ENCODE measurements at places on chromosomes 3 and 15. TPM values are rescaled to one million over a fixed set of nuclear protein-coding genes. Genes with fewer than 3 reads are reported as not detected.

GSK3B gene
- 47.0 TPM for total RNA-seq

GHRL gene
- total RNA-seq = 0.53 TPM

TGM5 gene
- not detected for total RNA-seq

PATL2 gene
- total RNA-seq = 0.33 TPM

TARS3 gene
- total RNA-seq = 9.2 TPM

GHSR gene
- total RNA-seq = not detected

CGNL1 gene
- total RNA-seq = 2.5 TPM

OR5K2 gene
- total RNA-seq = not detected

RTP1 gene
- total RNA-seq = not detected

NR1I2 gene
- 0.05 TPM for total RNA-seq

ADAMTSL3 gene
- total RNA-seq = 0.80 TPM

CHST2 gene
- 12.3 TPM for total RNA-seq

B3GNT5 gene
- 27.4 TPM for total RNA-seq

CCR4 gene
- total RNA-seq = 2.3 TPM

PLA1A gene
- 4.8 TPM for total RNA-seq
